ENCODE measurements at places on chromosomes 16 and 17.
A peak's percentile ranks its signal among the peaks of the same experiment; 100 is the strongest.

DNA sequence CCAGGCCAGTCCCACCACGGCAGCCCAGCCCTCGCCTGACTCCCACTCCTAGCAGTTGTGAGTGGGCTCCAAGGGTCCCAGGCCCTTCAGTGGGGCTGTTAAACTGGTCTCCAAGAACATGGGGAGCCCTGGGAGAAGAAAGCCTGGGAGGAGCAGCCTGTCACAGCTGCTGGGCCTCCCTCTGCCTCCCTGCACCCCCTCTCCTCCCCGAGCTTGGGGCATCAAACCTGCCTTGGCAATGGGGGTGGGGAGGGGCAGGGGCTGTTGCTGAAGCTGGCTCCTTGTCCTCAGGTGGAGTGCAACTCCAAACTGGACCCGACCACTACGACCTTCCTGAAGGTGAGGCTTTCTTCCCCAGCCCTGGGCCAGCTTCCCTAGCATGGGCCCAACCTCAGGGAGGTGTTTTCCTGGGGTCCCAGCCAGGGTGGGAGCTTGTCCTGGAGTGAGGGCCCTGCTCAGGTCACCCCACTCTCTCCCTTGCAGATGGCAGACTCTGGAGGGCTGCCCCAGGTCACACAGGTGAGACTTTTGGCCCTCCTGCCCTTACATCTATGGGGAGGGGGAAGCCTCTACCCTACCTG lies 6.6 kb upstream of the SETD6 start:
- DNase-seq, result no peak

DNA sequence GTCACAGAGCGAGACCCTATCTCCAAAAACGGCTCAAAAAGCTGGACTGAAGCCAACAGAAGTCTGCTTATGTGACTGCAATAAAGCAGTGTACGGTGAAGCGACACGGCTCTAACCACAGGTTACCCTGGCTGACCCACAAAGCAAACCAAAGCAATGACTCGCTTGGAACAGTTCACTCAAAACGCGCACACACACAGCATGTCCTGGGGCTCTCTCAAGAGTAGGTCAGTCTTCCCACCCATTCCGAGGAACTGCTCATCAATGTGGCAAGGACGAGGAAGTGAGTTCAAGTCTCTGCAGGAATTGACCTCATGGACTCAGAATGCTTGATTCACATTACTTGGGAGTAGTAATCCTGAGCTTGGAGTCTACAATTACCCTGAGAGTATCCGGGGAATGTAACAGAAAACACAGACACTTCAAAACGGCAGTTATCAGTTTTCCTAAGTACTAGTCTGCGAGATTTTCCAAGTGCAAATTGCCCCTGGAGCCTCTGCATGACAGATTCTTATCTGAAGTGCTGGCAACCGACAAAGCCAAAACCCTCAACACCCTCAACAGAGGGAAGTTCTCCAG lies 25.4 kb downstream of the PELP1 start:
- DNase-seq, result no peak

GRCh38 chr17:8798846-8799569 lies at the start of gene MFSD6L:
Gene MFSD6L (minus strand): TSS chr17:8799365. CDS start chr17:8799120, 245 bp downstream.
- peak; percentile 18 for DNase-seq

- no peak for DNase-seq
Measured at GRCh38 chr16:7849841-7850240, 517.2 kb downstream of the RBFOX1 start.

- DNase-seq, result no peak
Measured at GRCh38 chr17:82178499-82179261, 34.0 kb downstream of the CCDC57 start.

DNA sequence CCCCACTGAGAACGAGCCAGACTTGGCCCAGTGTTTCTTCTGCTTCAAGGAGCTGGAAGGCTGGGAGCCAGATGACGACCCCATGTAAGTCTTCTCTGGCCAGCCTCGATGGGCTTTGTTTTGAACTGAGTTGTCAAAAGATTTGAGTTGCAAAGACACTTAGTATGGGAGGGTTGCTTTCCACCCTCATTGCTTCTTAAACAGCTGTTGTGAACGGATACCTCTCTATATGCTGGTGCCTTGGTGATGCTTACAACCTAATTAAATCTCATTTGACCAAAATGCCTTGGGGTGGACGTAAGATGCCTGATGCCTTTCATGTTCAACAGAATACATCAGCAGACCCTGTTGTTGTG lies 631 bp downstream of the BIRC5 start:
- no peak for DNase-seq

DNA sequence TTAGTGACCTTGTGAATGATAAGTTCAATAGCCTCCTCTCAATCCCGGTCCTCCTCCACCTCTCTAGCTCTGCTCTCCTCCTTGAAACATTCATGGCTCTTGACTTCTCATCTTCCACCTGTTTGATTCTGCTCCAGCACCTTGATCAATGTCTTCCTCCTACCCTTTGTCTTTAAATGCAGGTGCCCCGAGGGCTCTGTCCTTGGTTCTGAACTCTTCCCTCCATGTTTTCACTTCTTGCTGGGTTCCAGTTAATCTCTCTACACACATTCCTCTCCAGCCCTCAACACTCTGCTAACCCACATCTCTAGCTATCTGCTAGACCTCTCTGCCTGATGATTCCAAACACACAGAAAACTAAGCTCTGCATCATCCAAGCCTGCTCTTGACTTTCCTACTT lies 13.4 kb downstream of the CD300E start:
- DNase-seq, result no peak
